ENCODE measurements at places on chromosomes 16 and 17.
A peak's percentile ranks its signal among the peaks of the same experiment; 100 is the strongest.

- no peak for DNase-seq
These were observed 141.2 kb downstream of the SEC14L1 start for GRCh38 chr17:77281904-77282367.

- no peak for DNase-seq
These were observed at the start of gene SEZ6L2 for GRCh38 chr16:29899516-29900101. TSS of gene SEZ6L2 (minus strand) at chr16:29899550. CDS start at chr16:29899019, 531 bp downstream.

- no peak for DNase-seq
These were observed 4.9 kb downstream of the OR4D1 start for GRCh38 chr17:58153046-58153445.

GRCh38 chr16:54118846-54119245 is 167.7 kb downstream of the IRX3 start:
- DNase-seq = no peak

- peak; percentile 23 for DNase-seq
These were observed 1.8 kb upstream of the RARA start for GRCh38 chr17:40307001-40307730.

GRCh38 chr16:46937536-46937935 is 35.9 kb downstream of the DNAJA2 start:
- no peak for DNase-seq

DNA sequence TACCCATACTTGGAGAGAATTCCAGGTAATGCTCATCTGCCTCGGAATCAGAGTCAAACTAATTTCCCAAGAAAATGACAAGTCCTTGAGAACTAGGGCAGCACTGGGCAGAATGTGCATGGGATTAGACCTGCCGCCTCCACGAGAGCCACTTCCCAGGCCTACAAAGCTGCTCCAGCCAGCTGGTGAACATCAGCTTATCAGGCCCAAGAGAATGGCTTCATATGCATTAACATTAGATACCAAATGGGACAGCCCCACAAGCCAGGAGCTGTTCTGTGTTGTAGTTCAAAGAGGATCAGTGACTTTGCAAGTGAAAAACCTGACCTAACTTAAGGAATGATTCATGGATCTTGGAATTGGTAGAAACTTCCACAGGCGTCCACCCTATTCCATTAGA is 203.3 kb downstream of the CYLD start:
- no peak for DNase-seq

GRCh38 chr17:76642994-76643393 is 563 bp downstream of the ST6GALNAC1 start:
- no peak for DNase-seq

DNA sequence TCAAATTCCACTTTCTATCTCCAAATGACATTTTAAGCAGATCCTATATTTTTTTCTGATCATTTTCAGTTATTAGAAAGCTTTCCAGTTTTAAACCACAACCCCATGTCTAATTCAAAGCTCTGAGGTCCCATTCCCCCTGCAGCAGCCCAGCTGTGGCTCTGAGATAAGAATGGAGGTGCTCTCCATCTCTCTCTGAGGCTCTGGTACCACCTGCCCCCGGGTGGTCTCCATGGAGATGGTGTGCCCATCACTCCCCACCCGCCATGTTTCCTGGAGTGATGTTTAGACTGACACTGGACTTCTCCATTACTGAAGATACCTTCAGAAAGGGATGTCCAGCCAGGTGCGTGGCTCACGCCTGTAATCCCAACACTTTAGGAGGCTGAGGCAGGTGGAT is 68.1 kb upstream of the SEC14L1 start:
- DNase-seq = no peak

GRCh38 chr16:18969050-18969854 is 14.5 kb upstream of the TMC7 start:
- peak; percentile 85 for DNase-seq

- DNase-seq = peak; percentile 69
These were observed 57.0 kb downstream of the NSRP1 start for GRCh38 chr17:30173649-30174048.

DNA sequence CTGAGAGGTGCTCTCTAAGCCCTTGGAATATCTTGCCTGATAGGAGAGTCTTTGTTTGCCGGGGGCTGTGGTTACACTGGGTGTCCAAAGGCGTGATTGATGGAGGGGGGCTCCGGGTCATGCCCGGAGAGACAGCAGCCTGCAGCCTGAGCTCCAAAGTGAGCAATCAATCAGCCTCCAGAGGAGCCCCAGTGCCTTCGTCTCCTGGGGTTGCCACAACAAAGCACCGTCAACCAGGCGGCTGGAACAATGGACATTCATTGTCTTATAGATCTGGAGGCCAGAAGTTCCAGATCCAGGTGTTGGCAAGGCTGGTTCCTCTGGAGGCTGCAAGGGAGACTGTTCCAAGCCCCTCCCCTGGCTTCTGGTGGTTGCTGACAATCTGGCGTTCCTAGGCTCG is 24.0 kb upstream of the GINS2 start:
- DNase-seq = no peak

GRCh38 chr16:70701036-70701435 is 15.2 kb upstream of the MTSS2 start:
- no peak for DNase-seq

- DNase-seq = no peak
These were observed 337.4 kb upstream of the HSBP1 start for GRCh38 chr16:83470416-83470815.

- no peak for DNase-seq
These were observed 7.8 kb downstream of the DBNDD1 start for GRCh38 chr16:90011508-90011819.

- no peak for DNase-seq
These were observed 968 bp downstream of the AGRP start for GRCh38 chr16:67482233-67482924.

GRCh38 chr17:57006040-57006439 is 28.1 kb downstream of the SCPEP1 start:
- no peak for DNase-seq

DNA sequence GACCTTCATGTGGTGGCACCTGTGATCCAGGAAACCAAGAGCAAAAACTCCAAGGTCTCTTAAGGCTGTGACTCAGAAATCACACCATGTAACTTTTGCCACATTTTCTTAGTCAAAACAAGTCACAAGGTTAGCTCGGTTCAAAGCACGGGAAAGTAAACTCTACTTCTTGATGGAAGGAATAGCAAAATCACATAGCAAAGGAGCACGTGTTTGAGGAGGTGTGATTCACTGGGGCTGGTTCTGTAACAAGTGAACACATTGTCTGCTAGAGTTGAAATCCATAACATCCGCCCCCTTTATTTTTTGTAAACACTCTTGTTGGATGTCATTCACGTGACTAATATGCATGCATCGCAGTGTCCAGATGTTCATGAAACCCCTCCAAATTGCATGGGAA is 415.0 kb upstream of the MAF start:
- DNase-seq = no peak

GRCh38 chr16:55571191-55571897 is 4.9 kb downstream of the CAPNS2 start:
- no peak for DNase-seq

DNA sequence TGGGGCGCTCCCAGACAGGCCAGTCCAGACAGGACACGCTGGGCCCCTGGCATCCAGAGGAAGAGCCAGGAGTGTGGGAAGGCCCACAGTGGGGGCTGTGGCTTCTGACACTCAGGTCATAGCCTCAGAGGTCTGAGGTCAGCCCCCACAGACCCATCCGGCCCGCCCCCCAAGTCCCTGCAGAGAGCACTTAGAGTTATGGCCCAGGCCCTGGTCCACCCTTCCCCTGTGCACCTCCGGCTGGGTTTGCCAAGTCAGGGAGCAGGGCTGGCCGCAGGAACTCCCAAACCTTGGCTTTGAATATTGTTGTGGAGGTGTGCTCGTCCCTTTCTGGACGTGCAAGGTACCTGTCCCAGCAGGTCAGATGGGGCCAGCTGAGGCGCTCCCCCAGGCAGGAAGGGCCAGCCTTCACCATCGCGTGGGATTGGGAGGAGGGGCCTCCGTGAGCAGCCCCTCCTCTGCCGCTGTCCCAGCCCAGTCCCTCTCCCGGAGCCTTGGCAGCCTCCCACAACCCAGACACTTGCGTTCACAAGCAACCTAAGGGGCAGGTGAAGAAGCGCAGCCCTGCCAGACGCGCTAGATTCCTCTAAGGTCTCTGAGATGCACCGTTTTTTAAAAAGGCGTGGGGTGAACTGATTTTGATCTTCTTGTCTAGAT is 74.6 kb downstream of the SOCS1 start:
- DNase-seq = no peak

GRCh38 chr17:56707312-56708219 is 114.1 kb downstream of the NOG start:
- no peak for DNase-seq

GRCh38 chr16:88599092-88599733 is 29.0 kb downstream of the ZC3H18 start:
- DNase-seq = no peak

DNA sequence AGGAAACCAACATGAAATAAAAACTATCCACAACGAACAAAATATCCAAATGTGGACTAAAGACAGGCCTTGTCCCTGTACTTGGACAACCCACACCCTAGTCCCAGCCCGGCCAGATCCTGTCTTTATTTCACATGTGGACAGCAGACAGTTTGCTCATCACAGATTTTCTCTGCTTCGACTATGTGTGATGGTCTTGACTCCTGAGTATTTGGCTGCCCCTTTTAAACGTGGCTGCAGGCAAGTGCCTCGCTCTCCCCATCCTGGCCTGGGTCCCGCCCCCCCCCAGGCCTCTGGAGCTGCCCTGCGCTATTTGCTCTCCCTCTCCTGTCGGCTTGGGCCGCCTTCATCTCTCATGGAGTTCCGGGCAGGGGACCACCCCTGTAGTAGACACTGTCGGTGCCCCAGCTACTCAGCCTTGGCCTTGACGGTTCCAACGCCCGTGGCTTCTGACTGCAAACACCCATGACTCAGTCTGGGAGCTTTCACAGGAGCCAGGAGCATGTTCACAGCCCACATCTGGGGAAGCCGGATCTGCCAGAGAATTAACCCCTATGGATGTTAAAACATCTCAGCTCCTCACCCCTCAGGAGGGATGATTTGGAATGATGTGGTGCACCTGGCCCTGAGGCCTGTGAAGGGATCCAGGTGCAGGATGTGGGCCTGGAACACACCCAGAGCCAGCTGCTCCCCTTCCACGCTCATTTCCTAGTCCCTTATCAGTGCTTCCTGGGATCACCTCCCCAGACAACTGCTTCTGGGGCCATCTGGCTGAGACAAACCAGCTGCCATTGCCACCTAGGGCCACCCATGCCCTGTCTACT is 229.7 kb upstream of the RPL38 start:
- DNase-seq = no peak

GRCh38 chr16:2953706-2954627 is 10.1 kb upstream of the KREMEN2 start:
- no peak for DNase-seq

DNA sequence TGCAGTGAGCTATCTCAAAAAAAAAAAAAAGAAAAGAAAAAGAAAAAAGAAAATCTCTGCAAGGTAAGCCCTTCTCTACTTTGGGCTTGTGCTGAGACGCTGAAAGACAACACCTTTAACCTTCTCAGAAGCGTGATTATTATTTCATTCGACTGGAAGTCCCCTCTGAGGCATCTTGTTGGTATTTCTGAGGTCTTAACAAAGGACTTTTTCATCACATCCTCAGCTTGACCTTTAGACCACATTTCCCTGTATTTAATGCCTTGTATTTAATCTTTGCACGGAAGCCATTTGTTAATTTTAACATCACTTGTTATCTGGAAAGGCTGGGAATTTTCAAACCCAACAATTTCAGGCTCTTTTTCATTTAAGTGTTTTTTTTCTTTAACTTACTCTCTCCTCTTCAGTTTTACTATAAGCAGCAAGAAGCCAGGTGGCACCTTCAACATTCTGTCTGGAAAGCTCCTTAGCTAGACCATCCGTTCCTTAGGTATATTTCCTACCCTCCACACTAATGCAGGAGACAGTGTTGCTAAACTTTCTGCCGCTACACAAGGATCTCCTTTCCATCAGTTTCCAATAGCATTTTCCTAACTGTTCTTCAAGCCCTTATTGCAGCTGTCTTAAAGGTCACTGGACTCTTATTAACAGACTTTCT is 10.3 kb downstream of the KCTD13 start:
- DNase-seq = no peak

- no peak for DNase-seq
These were observed 3.7 kb downstream of the ELOB start for GRCh38 chr16:2773188-2773968.

DNA sequence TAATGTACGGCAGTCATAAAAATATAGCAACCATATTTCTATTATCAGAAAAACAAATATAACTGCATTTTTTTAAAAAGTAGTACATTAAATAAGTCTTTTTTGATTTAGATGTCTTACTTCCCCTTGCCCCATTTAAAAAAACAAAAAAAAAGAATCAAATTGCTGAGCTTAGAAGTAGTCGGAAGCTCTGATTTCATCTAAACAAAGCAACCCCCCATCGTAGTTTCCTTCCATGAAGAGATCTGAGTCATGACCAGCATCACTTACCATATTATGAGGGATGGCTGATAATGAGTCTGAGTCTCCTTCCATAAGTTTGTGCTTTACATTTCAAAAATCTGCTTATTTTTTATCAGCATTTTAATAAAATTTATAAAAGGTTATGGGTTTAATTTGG is 86.2 kb downstream of the ITFG1 start:
- no peak for DNase-seq

DNA sequence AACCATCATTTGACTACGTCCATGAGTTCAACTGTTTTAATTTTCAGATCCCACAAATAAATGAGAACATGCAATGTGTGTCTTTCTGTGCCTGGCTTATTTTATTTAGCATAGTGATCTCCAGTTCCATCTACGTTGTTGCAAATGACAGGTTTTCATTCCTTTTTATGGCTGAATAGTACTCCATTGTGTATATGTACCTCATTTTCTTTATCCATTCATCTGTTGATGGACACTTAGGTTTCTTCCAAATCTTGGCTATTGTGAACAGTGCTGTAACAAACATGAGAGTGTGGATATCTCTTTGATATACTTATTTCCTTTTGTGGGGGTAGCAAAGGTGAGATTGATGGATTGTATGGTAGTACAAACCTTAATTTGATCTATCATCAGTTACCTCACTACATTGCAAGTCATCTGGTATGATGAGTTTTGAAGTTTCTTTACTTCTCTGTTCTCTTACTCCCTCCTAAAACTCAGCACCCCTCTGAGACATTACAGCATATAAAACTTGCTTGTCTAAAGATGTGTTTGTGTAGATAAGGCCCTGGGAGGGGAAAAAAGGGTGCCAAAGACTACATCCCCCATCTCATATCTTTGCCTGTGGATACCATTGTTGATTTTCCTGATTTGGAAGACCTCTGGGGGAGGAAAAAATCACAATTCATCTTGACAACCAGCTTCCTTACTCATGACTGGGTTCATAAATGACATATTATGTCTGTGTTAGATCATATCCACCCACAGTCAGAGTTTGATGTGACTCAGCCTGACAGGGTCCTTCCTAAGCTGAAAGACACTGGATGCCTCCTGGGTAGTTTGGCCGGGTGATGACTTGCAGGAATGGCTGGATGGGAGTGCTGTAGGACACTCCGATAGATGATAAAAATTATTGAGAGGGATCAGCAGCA is 47.6 kb downstream of the ABCA9 start:
- DNase-seq = no peak

Measured in GM10248 (cell line).